ENCODE measurements at places on chromosomes 16 and 17. TPM values are rescaled to one million over a fixed set of nuclear protein-coding genes. Genes with fewer than 3 reads are reported as not detected.

DNA sequence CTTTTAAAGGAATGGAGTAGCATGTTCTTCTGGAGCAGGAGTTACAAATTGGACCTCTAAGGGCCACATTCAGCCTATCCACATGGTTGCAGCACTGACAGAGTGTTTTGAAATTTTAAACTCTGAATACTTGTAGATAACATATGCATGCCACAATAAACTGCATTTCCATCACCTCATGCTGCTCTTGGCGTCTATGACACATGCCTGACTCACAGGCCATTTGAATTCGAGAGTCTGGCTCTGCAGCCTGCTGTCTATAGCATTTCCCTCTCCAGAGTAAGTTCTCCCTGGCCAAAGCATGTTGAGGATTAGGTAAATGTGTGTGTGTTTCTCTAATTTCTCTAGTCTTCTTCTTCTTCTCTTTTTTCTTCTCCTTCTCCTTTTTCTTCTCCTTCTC lies 28.7 kb upstream of the MYOCD start:
- ATAC-seq: peak; percentile 39

- no peak for ATAC-seq
These were observed 4.5 kb upstream of the HS3ST3B1 start for GRCh38 chr17:14296166-14296910.

The TVP23A gene
- 5.5 TPM for total RNA-seq

DNA sequence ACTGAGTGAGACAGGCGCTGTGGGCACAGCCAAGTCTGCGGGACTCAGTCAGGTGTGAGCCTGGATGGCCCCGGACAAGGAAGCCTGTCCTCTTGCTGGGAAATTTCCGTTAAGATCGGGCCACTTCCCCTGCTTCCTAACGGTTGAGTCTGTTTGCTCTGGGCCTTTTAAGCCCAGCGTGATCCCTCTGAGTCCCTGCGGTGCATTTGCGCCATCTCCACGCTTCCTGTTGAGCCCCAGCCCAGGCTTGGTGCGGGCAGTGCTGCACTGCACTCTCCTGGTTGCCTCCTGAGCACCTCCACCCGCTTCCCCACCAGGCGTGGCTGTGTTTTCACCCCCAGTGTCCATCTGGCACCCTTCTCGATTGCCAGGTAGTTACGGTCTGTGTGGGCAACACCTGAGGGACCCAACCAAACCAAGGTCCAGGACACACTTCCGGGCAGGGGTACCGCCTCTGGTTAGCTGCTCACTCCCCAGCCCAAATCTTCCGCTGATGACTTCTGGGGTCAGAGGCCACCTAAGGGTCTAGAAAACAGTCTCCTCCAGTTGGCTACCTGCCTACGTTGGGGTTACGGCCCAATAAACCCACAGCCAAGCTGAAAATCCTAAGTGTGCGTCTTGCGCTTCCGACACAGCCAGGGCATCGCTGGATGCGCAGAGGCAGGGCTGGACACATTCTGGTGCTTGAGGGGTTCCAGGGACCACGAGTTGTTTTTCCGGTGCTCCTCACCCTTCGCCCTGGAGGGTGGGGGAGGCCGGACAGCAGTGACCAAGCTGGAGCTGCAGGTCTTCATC lies 1.4 kb upstream of the SLC25A10 start:
- no peak for ATAC-seq

DNA sequence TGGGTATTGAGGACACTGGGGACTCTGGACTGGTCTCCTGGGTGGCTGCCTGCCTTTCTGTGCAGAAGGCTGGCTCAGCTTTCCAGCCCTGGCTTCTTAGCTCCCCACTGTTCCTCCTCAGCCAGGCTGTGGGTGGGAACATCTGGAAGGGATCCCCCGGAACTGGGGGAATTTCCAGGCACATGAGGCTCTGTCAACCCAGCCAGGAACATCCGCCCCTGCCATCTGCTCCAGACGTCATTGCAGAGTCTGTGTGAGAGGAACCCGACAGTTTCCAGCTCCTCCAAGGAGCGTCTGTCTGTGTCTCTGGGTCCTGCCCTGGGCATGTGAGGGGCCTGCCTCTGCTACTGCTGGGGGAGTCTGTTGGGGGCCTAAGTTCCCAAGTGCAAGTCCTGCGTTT lies 36.2 kb upstream of the CRHR1 start:
- ATAC-seq: no peak

DNA sequence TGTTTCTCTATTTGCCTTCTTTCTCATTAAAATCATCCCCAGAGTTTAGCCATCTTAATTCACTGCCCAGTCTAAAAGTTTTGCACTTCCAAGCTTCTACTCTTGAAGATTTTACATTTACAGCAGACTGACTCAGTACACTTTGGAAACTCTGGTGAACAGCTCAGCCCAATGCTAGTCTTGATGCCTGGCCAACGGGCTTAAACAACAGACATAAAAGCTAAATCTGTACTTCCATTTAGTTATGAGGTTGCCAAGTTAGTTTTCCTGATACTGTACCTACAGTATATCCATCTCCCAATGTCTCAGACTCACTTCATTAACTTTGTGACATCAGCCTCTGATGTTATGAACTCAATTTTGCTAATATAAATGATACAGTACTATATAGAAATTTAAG lies 891.8 kb upstream of the SOX9 start:
- ATAC-seq: no peak

DNA sequence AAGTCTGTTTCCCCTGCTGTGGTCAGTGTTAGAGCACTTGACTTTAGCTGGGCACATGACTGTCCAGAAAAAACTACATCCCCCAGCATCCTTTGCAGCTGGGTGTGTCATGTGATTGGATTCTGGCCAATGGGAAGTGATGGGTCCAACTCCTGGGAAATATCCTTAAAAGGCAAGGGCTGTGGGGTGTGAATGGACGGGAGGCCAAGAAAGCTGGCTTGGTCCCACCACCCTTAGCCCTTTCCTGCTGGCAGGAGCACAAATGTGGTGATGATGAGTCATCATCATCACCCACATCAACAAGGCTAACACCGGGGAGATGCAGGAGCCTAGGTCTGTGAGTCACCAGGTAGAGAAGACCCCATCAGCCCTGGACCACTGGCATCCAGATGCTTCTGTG lies 341.7 kb downstream of the C16orf95 start:
- ATAC-seq: peak; percentile 55

The SYNGR3 gene
- 20.7 TPM for total RNA-seq

DNA sequence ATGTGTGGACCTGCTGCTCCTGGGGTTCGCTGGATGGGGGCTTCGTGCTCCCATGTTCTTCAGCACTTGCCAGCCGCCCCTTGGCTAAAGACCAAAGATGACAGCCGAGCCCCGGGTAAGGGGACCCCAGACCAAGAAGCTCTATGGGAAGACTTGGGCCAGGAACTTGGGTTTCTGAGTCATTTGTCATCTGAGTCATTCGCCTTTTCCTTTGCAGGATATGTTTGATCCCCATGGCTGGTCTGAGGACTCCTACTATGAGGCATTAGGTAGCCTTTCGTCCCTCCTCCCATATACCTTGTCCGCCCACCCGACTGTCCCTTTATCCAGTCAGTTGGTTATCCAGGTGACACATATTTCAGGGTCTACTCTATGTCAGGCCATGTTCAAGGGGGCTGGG lies 17.7 kb upstream of the ITGB4 start:
- ATAC-seq: no peak

Data from motor neuron (in vitro differentiated cells).